ENCODE measurements at places on chromosomes 7 and 10.

DNA sequence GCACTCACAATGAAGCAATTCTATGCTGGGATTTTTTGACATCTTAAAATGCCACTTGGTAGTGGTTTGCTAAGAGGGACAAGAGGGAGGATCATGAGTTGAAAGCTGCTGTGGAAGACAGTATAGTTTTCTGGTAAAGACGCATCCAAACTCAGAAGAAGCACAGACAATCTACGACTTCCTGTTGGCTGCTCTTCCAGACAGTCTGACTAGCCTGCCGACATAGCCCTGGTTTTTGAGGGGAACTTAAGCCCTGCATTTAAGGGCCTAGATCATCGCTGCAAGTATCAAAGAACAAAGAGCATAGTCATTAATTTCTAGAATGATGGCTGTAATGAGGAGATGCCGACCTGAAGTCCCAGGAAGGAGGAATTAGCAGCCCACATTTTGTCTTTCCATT lies 99.9 kb upstream of the IKZF1 start:
- no peak for DNase-seq

GRCh38 chr10:50946991-50947781 lies 61.8 kb upstream of the A1CF start:
- no peak for DNase-seq

- DNase-seq: no peak
Measured at GRCh38 chr7:47332213-47332612, 249.7 kb downstream of the TNS3 start.

DNA sequence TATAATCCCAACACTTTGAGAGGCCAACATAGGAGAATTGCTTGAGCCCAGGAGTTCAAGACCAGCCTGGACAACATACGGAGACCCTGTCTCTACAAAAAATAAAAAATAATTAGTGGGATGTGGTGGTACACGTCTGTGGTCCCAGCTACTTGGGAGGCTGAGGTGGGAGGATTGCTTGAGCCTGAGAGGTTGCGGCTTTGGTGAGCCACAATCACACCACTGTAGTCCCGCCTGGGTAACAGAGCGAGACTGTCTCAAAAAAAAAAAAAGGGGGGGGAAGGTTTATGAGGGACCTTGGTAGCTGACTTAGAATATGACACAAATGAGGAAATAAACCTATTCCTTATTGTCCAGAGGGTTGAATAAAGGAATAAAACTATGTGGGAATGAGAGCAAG lies 30.8 kb downstream of the SCD start:
- no peak for DNase-seq

- DNase-seq: no peak
Measured at GRCh38 chr10:43062402-43063160, 14.3 kb upstream of the RET start.

DNA sequence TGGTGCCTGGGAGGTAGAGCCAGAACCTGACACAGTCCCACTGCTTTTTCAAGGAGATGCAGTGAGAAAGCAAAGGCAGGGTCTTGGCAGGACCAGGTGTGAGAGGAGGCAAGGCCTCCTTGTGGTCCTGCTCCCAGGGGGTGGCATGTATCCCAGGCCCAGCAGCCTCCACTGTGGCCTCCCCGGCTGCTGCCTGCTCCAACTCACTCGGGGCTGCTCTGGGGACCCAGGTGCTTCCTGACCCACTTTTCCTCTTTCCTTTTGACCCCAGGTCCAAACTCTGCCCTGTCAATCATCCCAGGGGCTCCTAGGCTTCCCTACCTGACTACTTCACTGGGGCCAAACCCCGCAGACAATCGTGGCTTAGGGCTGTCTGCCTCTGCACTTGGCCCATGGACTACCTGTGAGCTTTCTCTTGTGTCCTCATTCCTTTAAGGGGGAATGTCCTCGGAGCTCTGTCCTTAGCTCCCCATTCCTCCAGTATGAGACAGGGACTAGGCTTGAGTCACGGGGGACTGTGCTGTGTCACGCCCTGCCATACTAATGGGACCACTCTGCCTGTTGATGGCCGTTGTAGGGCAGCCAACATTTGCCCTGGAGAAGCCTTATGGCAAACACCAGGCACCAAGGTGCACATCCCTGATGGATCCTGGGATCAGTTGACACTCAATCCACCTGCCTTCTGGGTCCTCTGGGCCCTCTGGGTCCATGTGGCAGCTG lies 1.1 kb upstream of the AEBP1 start:
- DNase-seq: no peak

- DNase-seq: no peak
Measured at GRCh38 chr7:64294701-64295420, 18.9 kb upstream of the ZNF736 start.

- DNase-seq: no peak
Measured at GRCh38 chr10:78765726-78766335, 302.9 kb upstream of the ZMIZ1 start.

GRCh38 chr7:27145914-27146412 lies 1.6 kb downstream of the HOXA6 start:
- no peak for DNase-seq

- DNase-seq: no peak
Measured at GRCh38 chr7:134781171-134781570, 1.7 kb downstream of the CALD1 start.

DNA sequence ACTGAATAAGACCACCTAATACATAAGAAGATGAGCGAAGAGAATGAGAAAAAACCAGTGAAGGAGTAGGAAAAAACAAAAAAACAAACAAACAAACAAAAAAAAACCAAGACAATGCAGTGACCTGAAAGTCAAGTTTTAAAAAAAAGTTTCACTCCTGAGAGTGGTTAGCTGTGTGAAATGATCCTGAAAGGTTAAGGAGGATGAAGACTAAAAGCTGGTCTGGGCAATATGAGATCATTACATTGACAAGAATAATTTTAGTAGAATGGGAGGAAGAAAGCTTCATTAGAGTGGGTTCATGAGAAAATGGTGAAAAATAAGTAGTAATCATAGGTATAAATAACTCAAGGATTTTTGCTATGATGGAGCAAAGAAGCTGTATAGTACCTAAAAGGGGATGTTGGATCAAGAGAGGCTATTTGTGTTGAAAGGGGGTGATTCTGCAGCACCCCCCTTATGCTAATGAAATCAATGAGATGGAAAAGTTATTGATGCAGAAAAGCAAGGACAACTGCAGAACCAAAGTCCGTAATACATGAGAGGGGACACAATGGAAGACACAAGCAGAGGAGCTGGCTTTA lies 80.2 kb downstream of the KMT2C start:
- no peak for DNase-seq

Data from HuH-7.5 (cell line).